Memory B cell (primary cell): ENCODE measurements at places on chromosomes 5 and 9.
A peak's percentile ranks its signal among the peaks of the same experiment; 100 is the strongest.

GRCh38 chr9:108469654-108470053 lies 386.1 kb downstream of the ACTL7B start:
- H3K27ac ChIP-seq: no peak overlapping the region
- H3K4me3 ChIP-seq: no peak overlapping the region
- DNase-seq: no peak
- no peaks in the 10 kb centered on the region for H3K36me3 ChIP-seq
- no peaks in the 10 kb centered on the region for H3K4me1 ChIP-seq

- no peak overlapping the region for H3K27ac ChIP-seq
- peak; percentile 12 for DNase-seq
- no peak overlapping the region for H3K4me3 ChIP-seq
- no peaks in the 10 kb centered on the region for H3K36me3 ChIP-seq
- H3K4me1 ChIP-seq: peaks cover 4% of the 10 kb centered on the region
Observed at GRCh38 chr9:1869843-1870242, 145.3 kb upstream of the SMARCA2 start.

GRCh38 chr9:137009938-137010732 lies 13.8 kb upstream of the CLIC3 start:
- H3K27ac ChIP-seq: no peak overlapping the region
- no peak overlapping the region for H3K4me3 ChIP-seq
- H3K27me3 ChIP-seq: peaks cover 2% of the 10 kb centered on the region
- H3K4me1 ChIP-seq: no peaks in the 10 kb centered on the region
- peaks cover 6% of the 10 kb centered on the region for H3K36me3 ChIP-seq

DNA sequence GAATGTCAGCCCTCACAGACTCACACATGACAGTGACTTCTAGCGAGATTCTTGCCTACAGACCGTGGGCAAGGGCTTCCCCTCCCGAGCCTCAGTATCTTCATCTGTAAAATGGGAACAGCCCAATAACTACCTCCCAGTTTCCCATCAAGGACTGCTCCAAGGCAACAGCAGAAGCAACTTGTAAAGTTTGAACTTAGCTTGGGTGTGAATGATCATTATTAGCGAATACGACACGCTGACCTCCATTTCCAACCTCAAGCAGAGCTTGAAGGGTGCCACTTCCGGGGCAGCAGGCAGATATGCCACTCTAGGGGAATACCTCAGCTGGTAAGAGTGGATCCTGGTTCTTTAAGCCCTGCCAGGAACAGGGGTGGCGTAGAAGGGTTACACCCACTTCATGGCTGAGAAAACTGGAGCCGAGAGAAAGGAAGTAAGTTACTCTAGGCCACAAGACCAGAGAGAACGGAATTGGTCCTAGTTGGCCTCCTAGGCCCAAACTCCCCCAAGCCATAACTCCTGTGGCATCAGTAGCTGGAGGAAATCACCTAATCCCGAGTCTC lies 2.0 kb downstream of the RNF44 start:
- DNase-seq: no peak
- peak overlapping the region; percentile 97 for H3K27ac ChIP-seq
- peaks cover 10% of the 10 kb centered on the region for H3K36me3 ChIP-seq
- H3K4me3 ChIP-seq: peak overlapping the region; percentile 97

GRCh38 chr5:172493002-172493401 lies 38.7 kb upstream of the SH3PXD2B start:
- no peaks in the 10 kb centered on the region for H3K36me3 ChIP-seq
- H3K4me1 ChIP-seq: no peaks in the 10 kb centered on the region
- no peak for DNase-seq
- peaks cover 17% of the 10 kb centered on the region for H3K27me3 ChIP-seq
- H3K27ac ChIP-seq: no peak overlapping the region

DNA sequence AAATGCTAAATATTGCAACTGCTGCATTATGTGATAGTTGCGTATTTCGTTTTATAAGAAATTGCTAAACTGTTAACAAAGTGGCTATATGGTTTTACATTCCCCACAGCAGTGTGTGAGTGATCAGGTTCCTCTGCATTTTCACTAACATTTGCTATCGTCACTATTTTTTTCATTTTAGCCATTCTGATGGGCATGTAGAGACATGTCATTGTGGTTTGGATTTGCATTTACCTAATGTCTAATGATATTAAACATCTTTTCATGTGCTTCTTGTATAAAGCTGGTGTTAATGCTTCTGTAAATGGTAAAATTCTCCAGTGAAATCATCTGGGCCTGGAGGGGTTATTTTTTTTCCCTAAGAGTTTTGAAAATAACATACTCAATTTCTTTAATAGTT lies 61.6 kb downstream of the ERCC6L2 start:
- no peaks in the 10 kb centered on the region for H3K27me3 ChIP-seq
- H3K4me1 ChIP-seq: no peaks in the 10 kb centered on the region
- H3K27ac ChIP-seq: no peak overlapping the region
- DNase-seq: no peak
- peaks cover 68% of the 10 kb centered on the region for H3K36me3 ChIP-seq
- no peak overlapping the region for H3K4me3 ChIP-seq

- no peak overlapping the region for H3K27ac ChIP-seq
- H3K4me3 ChIP-seq: no peak overlapping the region
- DNase-seq: no peak
- no peaks in the 10 kb centered on the region for H3K27me3 ChIP-seq
Observed at GRCh38 chr9:14935106-14935751, 25.0 kb upstream of the FREM1 start.

GRCh38 chr9:14157191-14157590 lies 156.8 kb downstream of the NFIB start:
- H3K36me3 ChIP-seq: no peaks in the 10 kb centered on the region
- no peaks in the 10 kb centered on the region for H3K4me1 ChIP-seq
- H3K27ac ChIP-seq: no peak overlapping the region
- DNase-seq: no peak
- H3K27me3 ChIP-seq: no peaks in the 10 kb centered on the region

DNA sequence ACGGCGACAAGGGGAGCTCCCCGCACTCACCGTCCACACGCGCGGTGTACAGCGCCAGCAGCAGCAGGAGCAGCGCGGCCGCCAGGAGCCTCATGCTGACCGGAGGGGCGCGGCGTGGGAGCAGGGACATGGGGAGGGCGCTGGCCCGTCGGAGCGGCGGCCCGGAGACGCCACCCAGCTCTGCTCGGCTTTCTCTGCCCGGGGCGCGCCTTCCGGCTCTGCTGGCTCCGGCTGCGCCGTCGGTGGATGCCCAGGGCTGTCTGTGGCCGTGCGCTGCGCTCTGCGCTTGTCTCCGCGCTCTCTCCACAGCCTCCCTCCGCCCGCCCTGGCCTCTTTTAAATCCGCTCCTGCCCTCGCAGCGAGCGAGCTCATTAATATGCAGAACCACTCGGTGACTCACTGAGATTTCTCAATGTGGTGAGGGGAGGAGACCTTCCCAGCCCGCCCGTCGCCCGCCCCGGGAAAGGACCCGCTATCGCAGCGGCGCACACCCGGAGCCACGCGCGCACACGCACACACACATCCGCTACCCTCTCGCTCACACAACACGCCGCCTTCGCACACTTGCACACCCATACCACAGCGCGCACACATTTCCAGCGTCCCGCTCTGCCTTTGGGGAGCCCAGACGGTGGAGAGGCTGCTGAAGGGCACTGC lies at the start of gene CXCL14:
CXCL14 (minus strand) TSS at position 307 of the 657 bp plus-strand sequence; CDS start at position 94, 213 bp downstream.
- H3K4me3 ChIP-seq: no peak within 1 kb of the TSS
- peaks cover 26% of the 10 kb centered on the region for H3K27me3 ChIP-seq
- no peaks in the 10 kb centered on the region for H3K4me1 ChIP-seq

DNA sequence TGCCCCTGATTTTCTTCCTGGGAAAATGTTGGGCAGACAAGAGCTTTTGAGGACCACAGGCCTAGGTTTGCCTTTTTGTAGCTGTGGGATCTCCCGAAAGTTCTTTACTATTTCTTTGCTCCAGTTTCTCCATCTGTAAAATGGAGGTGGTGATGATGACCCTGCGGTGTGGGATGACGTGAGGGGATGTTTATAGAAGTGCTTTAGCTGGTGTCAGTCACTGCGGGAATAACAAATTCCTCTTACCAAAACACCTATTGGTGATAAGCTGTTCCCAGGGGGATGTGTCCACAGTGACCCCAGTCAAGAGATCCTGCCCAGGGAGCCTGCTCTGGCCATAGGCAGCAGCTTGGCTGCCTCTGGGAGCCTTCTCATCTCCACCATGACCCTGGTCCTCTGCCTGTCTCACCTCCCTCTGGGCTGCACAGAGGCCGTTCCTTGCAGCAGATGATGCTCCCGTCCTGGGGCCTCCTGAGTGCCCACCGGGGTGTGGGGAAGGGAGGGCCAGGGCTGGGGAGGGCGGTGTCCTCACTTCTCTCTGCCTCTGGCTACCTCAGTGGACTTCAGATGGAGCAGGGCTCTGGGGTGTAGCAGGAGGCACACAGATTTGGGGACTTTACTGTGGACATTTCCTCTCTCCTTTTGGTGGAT lies 77.2 kb downstream of the COL15A1 start:
- no peaks in the 10 kb centered on the region for H3K36me3 ChIP-seq
- H3K4me1 ChIP-seq: peaks cover 3% of the 10 kb centered on the region

DNA sequence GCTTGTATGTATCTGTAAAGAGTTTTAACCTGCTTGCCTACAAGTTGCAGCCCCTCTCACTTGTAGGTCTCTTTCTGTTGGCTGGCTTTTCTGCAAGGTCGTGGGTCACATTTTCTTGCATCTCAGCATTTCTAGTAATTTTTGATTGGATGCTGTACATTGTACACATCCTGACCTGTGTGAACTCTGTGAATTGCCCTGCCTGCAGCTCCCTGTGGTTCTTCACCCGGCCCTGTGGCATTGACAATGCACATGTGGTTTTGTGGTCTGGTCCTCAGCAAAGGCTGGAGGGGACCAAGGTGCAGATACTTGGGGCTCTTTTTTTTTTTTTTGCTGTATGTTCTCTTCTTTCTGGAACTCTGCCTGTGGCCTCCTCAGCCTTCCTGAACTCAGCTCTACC lies 53.6 kb downstream of the WNK2 start:
- H3K4me3 ChIP-seq: no peak overlapping the region
- H3K36me3 ChIP-seq: peaks cover 2% of the 10 kb centered on the region
- peaks cover 1% of the 10 kb centered on the region for H3K27me3 ChIP-seq

DNA sequence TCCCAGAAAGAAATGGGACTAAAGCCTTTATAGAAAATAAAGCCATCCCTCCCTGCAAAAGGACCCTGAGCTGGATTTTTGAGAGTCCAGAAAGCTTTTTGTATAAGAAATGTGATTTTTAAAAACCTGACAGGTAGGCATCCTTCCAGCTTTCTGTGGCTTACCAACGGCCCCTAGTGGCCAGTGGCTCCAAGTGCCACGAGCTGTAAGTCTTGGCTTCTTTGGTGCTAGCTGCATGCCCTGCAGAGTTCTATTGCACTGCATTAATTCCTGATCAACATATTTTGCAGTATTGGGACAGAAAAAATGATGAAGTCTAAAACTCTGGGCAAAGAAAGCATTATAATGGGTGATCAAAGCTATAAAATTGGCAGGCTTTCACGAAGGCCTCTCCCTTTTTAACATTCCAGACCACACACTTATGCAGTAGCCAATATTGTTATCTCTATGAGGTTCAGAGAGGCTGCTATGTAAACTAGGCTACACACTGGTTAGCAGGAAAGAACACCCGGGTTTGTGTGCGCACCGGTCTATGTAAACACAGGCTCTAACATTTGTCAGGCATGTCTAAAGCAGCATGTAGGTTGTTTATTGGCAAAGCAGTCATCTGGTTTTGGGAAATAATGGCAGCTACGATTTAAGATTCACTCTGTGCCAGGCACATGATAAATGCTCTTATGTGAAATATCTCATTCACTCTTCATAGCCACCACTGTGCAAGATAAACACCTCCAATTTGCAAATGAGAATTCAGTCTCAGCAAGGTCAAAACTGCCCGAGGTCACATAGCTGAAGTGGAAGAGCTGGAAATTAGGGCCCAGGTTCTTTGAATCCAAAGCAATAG lies 55.2 kb downstream of the NMUR2 start:
- no peak overlapping the region for H3K4me3 ChIP-seq
- H3K27me3 ChIP-seq: peaks cover 3% of the 10 kb centered on the region

DNA sequence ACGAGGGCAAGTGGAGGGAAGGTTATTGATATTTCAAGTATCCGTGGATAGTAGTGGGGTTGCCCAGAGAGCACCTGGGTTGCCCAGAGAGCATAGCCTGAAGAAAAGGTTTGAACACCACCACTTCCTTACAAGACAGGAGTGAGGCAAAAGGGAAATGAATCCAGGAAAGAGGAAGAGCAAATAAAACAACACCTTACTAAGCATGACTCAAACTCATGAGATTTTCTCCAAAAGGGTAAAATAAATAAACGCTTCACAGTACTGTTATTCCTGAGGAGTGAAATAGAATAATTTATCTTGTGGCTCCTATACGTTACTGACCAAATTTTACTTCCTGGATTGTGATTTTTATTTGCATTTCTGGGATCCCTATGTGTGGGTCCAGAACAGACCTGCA lies 65.2 kb upstream of the PTPRD start:
- H3K27ac ChIP-seq: no peak overlapping the region
- DNase-seq: no peak
- no peaks in the 10 kb centered on the region for H3K36me3 ChIP-seq
- no peaks in the 10 kb centered on the region for H3K27me3 ChIP-seq
- H3K4me1 ChIP-seq: no peaks in the 10 kb centered on the region

DNA sequence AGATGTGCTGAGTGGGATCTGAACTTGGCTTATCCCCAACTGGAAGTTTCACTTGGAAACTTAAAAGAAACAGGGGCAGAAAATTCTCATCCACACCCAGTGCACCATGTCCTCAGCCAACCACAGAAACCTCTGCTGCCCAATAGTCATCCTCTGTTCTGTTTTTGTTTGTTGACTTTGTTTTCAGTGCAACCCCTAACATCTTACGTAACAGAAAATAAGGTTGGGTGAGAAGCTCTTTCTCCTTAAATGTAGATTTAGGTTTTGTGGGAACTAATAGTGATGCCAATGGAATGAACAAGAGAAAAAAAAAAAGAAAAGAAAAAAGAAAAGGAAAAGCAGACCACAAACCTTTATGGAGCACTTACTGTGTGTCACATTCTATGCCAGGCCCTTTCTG lies 262.8 kb downstream of the PAPPA start:
- H3K4me1 ChIP-seq: no peaks in the 10 kb centered on the region
- H3K4me3 ChIP-seq: no peak overlapping the region
- H3K27me3 ChIP-seq: no peaks in the 10 kb centered on the region

- H3K4me3 ChIP-seq: peak overlapping the region; percentile 83
- H3K27ac ChIP-seq: peak overlapping the region; percentile 82
- DNase-seq: peak; percentile 19
- peaks cover 7% of the 10 kb centered on the region for H3K4me1 ChIP-seq
Observed at GRCh38 chr9:128159522-128159783, 612 bp upstream of the BBLN start.

DNA sequence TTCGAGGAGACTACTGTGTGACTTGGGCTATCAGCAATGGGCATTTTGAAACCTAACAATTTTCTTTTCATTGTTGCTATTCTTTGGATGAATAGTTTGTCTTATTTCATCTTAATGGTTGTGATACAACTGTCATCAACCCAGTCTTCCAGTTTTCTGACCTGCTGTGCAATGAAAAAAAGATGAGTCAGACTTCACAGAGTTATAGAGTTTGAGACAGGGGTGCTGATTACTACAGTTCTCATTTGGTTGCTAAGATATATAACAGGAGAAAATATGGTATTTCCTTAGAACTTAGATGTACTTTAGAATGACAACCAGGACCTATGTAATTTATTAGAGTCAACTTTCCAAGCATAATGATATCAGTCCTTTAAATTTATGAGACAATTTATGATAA lies 564.4 kb upstream of the NUDT12 start:
- no peaks in the 10 kb centered on the region for H3K36me3 ChIP-seq
- no peak overlapping the region for H3K27ac ChIP-seq
- H3K4me3 ChIP-seq: no peak overlapping the region
- DNase-seq: no peak
- H3K4me1 ChIP-seq: no peaks in the 10 kb centered on the region
- no peaks in the 10 kb centered on the region for H3K27me3 ChIP-seq
